ENCODE measurements at places on chromosomes 1 and 21.

GRCh38 chr1:2372551-2373490, 18.5 kb downstream of the MORN1 start:
- DNase-seq: no peak

GRCh38 chr1:23422941-23423340, 1.6 kb downstream of the TCEA3 start:
- DNase-seq: no peak

DNA sequence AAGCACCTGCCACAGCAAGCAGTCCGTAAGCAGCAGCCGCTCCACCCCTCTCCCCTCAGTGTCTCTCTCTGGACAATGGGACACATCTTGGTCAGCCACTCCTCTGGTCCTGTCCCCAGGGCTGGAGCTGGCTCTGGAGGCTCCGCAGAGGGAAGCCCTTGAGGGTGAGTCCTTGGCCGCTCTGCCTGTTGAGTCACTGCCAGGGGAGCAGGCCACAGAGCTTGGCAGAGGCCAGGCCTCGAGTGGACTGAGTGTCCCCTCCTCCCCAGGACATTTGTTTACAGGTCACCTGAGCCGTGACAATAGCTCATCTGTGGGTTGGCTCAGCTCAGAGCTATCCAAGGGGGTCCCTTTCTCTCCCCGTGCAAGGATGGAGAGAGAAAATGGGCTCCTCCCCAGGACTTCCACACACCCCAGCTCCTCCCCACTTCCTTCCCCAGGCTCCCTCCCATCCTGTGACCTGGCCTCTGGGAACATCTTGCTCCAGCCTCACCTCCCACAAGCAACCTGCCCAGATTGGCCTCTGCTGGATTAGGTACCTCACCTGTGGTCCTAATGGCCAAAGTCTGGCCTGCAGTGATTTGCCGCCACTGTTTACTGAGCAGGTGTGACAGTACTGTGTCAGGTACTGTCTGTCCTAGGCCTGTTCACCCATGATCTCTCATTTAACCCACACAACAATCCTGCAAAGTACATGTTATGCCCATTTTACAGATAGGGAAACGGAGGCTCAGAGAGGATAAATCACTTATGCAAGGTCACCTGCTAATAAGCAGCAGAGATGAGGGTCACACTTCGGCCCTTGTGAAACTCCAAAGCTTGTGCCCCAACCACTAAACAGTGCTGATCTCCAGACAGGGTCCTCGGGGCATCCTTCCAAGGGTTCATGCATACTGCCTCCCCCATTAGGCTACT, 4.8 kb downstream of the FAM131C start:
- DNase-seq: no peak

DNA sequence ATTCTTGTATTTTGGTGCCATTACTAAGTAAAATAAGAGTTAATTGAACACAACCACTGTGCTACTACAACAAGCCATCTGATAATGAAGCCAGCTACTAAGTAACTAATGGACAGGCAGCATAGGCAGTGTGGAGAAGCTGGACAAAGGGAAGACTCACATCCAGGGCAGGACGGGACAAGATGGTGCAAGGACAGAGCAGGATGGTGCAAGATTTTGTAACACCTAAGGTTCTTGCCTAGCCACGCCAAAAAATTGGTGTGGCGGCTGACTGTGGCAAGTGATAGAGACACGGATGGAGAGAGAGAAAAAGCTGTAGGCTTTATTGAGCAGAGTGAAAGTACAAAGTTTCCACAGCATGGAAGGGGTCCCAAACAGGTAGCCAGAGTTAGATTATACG, 114.0 kb upstream of the VANGL1 start:
- DNase-seq: no peak

DNA sequence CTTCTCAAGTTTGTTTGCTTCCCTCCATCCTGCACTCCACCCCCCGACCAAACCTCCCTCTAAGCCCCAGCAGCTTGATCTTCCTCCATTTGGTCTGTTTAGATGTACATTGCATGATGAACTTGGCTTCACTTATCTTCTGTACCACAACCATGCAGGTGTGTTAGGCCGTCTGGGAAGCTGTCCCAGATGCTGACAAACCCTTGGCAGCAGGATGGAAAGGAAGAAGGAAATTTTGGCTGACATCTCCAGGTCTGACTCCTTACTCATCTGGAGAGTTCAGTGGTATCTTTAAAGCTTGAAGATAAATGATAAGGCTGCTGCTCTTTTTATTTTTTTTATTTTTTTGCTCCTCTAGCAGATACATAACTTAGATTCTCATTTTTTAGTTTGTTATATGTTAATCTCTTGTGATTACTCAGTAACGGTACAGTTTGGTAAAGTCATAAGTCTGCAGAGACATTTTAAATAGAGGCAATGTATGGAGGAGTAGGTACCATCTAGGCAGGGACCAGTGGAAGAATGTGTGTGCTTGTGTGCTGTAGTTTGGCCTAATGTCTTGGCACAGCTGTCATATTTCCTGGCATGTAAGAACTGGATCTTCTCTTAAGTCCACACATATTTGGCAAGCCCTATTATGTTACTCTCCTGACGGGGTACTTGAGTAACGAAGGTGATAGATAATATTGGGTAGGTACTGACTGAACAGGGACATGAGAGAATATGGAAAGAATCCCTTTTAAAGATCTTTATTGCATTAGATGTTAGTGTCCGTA, 79.7 kb downstream of the CACHD1 start:
- DNase-seq: no peak

DNA sequence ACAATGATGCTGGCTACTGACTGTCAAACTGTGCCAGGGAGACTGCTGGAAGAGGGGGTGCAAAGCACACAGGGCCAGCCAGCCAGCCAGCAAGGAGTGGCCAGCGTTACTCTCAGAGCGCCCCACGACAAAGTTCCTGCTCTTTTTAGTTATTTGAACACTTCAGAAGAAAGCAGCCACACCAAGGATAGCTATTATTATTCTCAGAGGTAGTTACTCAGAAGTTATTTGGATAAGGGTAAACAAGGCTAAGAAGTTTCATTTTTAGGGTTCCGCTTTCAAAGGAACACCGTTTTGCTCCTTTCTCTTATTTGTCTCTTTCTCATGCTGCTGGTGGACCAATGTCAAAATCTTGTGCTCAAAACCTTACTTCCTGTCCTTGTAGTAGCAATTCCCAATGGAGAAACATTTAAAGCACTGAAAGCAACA, 59.9 kb downstream of the VANGL2 start:
- DNase-seq: no peak

DNA sequence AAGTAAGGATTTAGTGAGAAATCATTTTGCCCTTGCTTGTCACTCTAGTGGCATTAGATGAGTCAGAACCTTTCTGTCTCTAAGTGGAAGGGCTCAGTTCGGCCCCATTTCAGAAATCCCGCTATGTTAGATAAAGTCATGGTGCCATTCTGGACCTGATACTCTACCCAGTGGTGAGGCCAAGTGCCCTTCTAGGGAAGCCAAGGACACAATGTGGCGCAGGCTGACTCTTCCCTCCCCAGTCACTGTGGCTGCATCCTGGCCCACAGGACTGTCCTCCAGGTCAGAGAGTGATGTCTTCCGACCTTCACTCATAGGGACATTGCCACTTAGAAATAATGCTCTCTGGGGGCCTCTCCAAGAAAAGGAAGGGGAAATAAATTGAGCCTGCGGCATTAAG, 48.3 kb upstream of the MTR start:
- DNase-seq: no peak

- no peak for DNase-seq
These were observed 497.1 kb downstream of the AJAP1 start for GRCh38 chr1:5151511-5151910.

GRCh38 chr1:983798-984475, 2.0 kb upstream of the PERM1 start:
- DNase-seq: peak; percentile 89

DNA sequence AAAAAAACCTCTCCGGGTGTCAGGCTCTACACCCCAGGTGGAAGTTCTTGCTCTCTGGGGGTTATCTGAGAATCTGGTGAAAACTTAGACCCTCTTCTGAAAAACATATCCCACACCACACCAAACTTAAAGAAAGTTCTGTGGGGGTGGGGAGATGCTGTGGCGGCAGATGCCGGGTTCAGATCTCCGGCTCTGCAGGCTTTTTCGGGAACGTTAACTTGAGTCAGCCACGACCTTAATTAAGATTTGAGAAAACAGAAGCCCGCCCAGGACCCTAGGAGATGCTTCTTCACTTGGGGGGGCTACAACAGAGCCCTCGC, 2.3 kb downstream of the RCC2 start:
- DNase-seq: no peak

DNA sequence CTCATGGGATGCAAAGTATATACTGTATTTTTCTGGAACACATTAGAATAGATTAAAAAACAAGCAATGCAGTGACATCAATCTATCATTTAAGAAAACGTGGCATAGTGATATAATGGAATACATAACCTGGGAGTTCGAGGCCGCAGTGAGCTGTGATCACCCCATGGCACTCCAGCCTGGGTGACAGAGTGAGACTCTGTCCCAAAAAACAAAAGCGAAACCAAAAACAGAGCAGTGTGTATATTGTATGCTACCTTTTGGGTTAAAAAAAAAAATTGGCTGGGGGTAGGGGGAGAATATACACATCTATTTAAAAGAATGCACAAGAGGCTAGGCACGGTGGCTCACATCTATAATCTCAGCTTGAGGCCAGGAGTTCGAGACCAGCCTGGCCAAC, 13.5 kb downstream of the SLC2A1 start:
- no peak for DNase-seq

- DNase-seq: no peak
These were observed 5.7 kb upstream of the PPP1R15B start for GRCh38 chr1:204417074-204417997.

- DNase-seq: no peak
These were observed 474.4 kb downstream of the FAM72C start for GRCh38 chr1:143497374-143497747.

DNA sequence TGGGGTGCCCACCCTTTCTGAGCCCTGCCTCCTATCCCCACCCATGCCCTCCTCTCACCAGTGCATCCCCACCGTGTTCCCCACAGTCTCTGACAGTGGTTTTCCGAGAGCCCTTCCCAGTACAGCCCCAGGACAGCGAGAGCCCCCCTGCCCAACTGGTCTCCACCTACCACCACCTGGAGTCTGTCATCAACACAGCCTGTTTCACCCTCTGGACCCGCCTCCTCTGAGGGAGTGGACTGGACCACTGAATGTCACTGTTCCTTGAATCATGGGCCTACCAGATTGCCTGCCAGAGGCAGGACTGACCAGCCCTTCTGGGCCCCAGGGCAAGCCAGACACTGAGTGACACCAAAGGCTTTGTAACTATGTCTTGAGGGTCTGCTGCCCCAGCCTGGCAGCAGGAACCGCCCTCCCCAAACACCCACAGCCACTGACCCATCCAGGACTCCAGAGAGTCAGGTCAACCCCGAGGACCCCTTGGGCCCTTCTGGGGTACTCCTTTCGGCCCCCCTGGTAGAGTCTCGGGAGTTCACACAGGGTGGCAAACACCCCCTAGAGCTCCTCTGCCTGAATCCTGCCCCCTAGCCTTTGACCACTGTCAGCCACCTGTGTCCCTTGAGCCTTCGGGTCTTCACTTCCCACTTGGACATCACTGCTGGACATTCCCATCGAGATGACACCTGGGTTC, 3.3 kb downstream of the HYI start:
- DNase-seq: no peak

GRCh38 chr1:184965944-184966860, 8.1 kb downstream of the NIBAN1 start:
- no peak for DNase-seq

GRCh38 chr1:21247892-21248715, 42.2 kb downstream of the ECE1 start:
- DNase-seq: no peak

Data from GM13976 (cell line).